Motor neuron (in vitro differentiated cells): ENCODE measurements at places on chromosomes 16 and 17.

DNA sequence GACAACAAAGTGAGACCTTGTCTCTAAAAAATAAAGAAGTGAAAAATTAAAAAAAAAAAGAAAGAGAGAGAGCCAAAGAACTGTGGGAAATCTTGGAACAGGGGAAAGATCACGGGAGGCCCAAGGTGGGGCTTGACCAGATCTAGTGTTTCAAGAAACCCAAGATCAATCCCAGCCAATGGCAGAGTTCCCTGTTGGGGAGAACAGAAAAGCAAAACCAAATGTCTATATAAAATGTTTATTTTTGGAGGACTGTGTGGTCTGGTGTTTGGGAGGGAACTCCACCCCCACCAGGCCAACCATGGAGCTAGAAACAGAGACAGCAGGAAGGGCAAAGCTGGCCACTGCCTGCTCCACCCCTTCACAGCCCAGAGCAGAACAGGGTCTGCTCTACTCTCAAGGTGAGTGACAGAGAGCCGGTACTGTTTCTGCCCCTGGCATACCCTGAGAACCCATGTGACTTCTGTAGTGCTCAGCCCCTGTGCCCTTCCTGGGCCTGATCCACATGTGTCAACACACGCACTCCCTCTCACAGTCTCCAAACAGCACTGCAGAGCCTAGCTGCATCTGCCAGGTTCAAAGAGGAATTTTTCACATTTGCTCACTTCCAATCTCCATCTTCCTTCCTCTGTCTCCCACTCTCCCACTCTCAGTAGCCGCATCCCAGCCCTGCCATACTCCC, 3.7 kb downstream of the TMEM101 start:
- ATAC-seq = no peak

DNA sequence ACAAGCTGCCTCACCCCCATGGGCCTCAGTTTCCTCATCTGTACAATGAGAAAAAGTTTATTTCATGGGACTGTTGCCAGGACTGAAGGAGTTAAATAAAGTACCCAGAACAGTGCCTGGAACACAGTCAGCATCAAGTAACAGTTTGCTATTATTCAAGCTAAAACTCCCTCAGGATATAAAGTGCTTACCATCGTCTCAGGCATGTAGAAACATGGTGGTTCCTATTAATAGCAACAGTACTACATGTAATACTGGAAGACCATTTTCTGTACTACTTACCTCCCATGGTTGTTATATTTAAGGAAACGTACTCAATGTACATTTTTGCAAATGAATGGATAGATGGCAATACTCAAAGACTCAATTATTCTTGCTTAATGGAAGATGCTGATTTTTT, 93.4 kb downstream of the NCOR1 start:
- ATAC-seq = no peak

- no peak for ATAC-seq
Measured at GRCh38 chr16:51577621-51578303, 426.7 kb upstream of the SALL1 start.

GRCh38 chr17:52524096-52524637, 365.7 kb upstream of the CA10 start:
- no peak for ATAC-seq

DNA sequence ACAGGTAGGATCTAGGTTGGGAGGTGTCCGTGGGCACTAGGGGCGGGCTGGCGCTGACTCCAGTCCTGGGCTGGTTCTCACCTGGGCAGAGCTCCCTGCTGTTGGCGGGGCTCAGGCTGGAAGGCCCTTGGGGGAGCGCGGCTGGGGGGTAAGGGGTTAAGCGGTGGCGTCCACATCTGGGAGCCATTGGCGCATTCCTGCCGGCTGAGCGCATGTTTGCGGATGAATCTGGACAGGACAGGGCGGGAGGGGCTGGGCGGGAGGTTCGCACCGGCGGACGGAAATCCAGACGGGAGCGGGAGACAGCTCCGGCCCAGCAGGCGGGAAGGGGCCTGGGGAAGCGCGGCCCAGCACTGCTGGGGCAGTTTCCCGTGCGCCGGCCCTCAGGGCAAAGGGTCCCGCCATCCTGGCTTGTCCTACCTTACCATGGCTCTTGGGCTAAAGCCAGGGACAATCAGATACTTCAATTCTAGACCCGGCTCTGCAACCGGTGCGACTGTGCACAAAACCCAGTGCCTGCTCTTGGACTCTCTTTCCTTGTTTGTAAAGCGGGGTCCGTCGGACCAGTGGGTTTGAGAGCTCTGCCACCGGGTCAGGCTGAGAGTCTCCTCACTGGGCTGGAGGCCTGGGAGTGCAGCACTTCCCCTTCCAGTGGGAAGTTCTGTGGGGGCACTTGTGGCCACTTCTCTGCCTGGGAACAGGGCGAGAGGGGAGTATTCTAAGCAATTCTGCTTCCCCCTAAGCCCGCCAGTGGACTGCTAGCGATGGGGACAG, 7.8 kb downstream of the RARA start:
- peak; percentile 37 for ATAC-seq

GRCh38 chr16:56787167-56787566, 57.2 kb downstream of the NUP93 start:
- peak; percentile 66 for ATAC-seq

DNA sequence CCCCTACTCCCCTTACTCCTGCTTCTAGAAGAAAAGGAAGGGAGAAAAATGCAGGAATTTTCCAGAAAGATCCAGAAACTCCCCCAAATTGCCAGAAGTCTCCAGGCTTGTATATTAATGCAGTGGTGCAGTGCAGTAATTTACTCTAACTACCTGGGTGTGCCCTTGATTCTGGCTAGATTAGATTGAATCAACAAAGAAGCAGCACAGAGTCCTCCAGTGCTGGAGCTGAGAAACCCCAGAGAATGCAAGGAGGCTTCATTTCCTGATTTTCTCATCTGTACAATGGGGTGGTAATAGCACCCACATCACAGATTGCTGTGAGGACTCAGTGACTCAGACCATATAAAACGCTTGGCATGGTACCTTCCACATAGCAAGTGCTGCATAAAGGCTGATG, 247.3 kb upstream of the RPL38 start:
- ATAC-seq = no peak

- ATAC-seq = no peak
Measured at GRCh38 chr16:89476811-89477261, 13.5 kb downstream of the ANKRD11 start.

- ATAC-seq = no peak
Measured at GRCh38 chr17:48892940-48893645, 506 bp downstream of the ATP5MC1 start.

- peak; percentile 52 for ATAC-seq
Measured at GRCh38 chr17:17849845-17850373, 13.1 kb upstream of the SREBF1 start.

- ATAC-seq = no peak
Measured at GRCh38 chr16:23865853-23866252, 30.1 kb downstream of the PRKCB start.

DNA sequence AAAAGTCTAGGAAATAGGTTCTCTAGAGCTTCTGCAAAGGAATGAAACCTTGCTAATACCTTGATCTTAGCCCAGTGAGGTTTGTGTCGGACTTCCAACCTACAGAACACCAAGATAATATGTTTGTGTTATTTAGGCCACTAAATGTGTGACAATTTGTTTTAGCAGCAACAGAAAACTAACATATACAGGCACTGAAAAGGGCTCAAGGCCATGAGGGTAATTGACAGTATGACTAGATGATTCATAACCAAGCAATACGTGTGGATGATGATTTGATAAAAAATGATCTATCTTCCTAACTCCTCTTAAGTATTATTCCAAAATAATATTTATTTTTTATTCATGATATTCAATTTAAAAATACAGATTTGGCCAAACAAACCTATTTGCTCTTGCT, 27.7 kb upstream of the MED13 start:
- ATAC-seq = no peak

DNA sequence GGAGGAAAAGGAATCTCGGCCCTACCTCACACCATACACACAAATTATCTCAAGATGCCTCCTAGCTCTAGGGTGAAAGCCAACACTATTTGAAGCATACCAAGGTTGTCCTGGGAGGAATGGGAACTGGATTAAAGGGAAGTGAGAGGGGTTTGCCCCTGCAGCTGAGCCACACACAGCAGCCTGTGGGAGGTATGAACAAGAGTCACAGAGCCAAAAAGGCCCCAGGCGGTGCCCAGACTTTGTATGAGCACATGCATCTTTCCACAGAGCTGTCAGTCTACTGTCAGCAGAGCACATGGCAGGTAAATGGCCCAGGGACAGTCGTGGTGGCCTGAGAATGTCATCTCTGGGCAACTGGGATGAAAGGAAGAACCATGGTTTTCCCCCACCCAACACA, 31.0 kb upstream of the RCVRN start:
- ATAC-seq = peak; percentile 9

DNA sequence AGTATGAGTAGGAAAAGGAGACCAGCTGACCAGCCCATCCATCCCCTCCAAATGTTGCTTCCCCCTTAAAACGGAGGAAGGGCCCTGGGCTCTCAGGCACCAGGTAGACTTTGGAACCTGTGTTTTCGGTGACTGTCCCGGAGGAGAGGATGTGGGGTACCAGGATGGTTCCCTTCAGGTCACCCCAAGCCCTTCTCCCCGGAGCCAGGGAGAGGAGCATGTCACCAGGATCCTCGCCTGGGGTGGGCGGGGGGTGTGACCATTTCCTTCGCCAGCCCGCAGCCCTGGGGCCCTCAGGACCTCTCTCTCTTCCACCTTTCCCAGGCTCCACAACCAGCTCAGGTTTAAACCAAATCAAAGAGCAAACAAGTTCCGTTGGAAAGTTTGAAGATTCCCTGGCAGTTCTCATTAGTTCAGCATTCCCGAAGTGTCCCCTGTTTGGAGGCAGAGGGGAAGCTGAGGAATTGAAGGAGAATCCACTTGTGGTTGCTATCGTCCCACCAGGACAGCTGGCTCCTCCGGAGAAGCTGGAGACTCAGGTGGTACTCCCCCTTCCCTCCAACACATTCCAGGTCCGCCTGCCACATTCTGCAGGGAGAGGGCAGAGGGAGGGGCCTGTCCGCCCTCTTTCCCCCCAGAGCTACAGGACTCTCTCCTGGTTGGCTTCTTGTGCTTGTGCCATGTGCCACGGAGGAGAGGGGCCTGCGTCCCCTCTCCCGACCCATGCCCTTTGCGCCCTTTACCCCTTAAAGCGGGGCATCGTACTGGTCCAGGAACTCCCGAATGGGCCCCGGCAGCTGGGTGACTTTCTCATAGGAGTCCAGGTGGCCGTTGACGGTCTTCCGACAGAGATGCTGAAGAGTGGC, 2.0 kb downstream of the SOCS3 start:
- ATAC-seq = no peak

- peak; percentile 13 for ATAC-seq
Measured at GRCh38 chr17:45149037-45149668, 878 bp downstream of the HEXIM1 start.

GRCh38 chr16:11334831-11335404, 10.3 kb upstream of the RMI2 start:
- no peak for ATAC-seq

- ATAC-seq = peak; percentile 8
Measured at GRCh38 chr16:89971495-89972243, 23.1 kb downstream of the DEF8 start.

GRCh38 chr17:76076146-76076764, 1.7 kb downstream of the GALR2 start:
- no peak for ATAC-seq

- no peak for ATAC-seq
Measured at GRCh38 chr17:81388091-81388611, 7.1 kb upstream of the BAHCC1 start.

GRCh38 chr16:16940351-16940750, 530.4 kb downstream of the XYLT1 start:
- no peak for ATAC-seq

DNA sequence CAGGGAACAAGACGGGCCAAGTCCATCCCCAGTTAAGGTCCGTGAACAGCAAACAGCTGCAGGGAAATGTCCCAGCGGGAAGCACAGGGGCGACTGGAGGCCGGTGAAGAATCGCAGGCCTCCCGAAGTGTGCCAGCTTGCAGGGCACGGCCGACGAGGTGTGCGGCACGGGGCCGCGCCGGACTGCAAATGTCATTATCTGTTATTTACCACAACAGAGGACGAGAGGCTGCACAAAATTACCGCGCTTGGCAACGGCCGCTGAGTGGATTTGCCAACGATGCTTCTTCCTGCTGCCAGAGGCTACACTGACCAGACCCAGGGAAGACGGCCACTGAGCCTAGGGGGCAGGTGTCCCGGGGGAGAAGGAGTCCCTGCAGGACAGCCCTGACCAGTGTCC, 53.1 kb downstream of the RPH3AL start:
- ATAC-seq = no peak

DNA sequence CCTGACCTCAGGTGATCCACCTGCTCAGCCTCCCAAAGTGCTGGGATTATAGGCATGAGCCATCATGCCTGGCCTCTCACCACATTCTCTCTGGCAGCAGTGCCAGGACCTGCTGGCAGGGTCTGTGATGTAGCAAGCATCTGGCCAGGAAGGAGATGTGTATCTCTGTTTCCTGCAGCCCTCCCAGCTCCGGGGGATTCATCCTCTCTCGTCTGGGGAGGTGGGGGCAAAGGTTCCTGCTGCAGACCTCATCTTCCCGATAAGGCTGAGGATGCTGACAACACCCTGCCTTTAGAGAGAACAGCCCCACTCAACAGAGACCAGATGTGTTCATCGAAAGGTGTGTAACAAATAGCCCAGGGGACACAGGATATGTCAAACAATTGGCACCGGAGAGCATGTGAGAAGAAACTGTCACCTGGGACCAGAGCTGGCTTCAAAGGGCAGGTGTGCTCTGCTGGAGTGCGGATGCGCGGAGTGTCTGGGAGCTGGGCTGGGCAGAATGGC, 54.8 kb upstream of the SEC14L1 start:
- ATAC-seq = no peak

- ATAC-seq = no peak
Measured at GRCh38 chr16:54318941-54319340, 32.4 kb upstream of the IRX3 start.

DNA sequence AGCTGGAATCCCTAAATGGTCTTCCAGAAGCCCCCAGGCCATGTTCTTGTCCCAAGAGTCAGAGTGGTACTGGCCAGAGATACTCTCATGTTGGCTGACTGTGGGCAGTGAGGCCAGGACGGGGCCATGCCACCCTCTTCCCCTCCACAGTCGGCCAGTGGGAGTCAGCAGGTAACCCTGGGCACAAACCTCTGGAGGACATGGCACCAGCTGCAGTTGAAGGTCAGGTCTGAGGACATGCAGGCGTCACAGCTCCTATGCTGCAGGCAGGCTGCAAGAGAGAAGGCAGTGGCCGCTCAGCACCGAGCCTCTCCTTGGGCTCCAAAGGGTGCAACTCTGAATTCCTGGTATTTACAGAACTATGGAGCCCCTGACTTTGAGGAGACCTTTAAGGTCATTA, 68.2 kb downstream of the PLXDC1 start:
- ATAC-seq = no peak

DNA sequence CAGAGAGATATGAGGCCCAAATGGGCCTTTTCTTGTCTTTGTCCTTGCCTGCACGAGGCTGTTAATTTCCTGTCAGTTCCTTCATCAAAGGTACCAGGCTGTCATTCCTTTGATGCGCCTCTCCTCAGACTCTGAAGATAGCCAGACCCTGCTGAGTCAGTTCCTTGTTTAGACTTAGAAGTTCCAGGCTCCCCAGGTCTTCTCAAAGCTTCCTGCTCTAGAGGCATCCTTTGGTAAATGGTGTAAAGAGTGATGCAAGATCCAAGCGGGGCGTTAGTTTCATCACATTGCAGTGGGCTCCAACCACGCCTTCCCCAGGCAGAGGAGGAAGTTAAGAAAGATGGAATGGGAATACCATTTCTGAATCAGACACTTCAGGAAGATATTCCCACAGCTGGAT, 4.0 kb upstream of the CDH11 start:
- no peak for ATAC-seq
